ENCODE measurements at places on chromosomes 7 and 10.

GRCh38 chr7:374706-375311 is 84.8 kb downstream of the FOXL3 start:
- DNase-seq = no peak

DNA sequence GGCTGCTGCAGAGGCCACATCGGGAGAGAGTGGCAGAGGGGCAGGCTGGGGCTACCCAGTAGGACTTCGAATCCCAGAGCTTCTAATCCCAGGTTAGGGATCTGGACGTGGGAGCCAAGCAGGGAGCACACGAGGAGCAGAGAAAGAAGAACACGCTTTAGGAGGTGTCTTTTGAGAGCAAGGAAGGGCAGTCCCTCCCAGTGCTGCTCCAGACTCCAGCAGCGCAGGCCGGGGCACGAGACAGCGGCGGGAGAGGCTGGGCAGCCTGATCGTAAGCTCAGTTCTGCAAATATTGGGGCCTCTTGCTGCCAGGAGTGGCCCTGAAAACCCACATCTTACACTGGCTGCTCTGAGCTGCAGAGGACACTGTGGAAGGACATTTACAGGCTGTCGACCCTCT is 75.9 kb downstream of the HIPK2 start:
- no peak for DNase-seq

GRCh38 chr10:1137499-1138163 is 81.4 kb downstream of the WDR37 start:
- no peak for DNase-seq

- no peak for DNase-seq
These were observed 182 bp downstream of the CCDC136 start for GRCh38 chr7:128791972-128792327.

GRCh38 chr10:25753776-25754175 is 180.3 kb upstream of the MYO3A start:
- no peak for DNase-seq

DNA sequence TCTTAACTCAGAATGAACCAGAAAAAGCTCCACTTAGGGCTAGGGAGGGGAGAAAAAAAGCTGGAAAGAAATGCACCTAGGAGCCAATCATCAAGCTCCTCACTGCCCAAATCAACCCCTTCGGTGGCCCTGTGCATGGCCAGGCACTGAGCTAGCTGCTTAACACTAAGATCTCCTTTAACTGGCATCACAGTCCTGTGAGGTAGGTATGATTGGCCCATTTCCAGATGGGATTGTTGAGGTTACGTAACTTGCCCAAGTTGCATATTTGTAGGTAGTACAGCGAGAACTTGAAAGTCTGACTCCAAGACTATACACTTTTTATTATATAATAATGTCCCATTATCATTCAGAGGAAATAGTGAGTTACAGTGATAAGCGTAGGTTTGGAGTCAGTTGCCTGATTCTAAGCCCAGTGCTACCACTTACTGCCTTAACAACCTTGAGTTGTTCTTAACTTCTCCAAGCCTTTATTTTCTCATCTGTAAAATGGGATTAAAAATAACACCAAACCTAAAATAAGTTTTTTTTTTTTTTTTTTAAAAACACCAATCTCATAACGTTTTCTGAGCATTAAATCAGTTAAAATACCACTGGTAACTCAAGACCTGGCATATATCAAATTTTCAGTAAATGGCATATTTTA is 37.2 kb upstream of the ACSL5 start:
- DNase-seq = no peak

DNA sequence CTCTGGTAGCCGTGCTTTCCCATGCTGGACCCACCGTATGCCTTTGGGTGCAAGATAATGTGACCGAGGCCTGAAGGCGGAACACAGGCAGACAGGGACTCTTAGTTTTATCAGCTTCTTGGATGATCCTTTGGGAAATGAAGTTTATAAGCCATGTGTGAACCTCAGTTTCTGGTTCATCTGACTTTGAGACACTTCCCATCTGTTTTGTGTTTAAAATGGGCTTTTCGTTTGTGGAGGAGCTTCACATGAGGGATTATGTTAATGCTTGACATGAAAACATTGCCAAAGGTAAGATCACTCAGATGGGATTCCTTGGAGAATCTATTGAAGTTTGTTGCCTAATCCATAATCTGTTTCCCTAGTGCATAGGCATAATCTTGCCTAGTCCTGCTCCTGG is 249.8 kb upstream of the LYZL1 start:
- no peak for DNase-seq

DNA sequence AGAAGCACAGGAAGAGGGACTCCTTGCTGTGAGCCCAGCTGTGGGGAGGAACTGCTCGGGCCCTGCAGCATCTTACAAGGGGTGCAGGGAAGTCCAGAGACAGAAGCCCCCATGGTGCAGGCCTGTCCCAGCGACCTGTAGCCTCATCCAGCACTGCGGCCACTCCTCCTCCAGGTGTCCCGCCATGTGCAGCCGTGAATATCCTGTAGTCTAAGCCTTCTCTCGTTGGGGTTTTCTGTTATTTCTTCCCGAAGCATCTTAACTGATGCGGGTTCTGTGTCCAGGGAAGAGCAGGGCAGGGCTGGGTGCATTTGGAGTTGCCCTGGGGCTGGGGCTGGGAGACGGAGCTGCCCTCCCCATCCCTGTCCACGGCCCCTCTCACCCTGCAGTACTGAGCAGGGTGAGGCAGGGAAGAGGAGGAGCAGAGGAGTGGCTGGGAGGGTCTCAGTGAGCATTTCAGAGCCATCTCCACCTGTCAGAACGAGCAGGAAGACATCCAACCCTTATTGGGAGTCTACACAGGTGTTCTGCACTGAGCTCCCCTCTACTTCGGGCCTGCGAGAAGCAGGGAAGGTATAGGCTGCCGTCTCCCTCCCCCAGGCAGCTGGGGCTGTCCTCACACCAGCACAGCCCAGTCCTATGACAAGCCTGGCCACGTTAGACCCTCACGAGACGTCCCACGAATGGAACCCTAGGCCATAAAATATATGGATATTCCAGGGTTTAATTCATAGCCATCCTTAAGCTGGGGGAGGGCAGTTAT is 494.5 kb downstream of the DNAJB6 start:
- no peak for DNase-seq

GRCh38 chr10:78630944-78631838 is 437.6 kb upstream of the ZMIZ1 start:
- no peak for DNase-seq

DNA sequence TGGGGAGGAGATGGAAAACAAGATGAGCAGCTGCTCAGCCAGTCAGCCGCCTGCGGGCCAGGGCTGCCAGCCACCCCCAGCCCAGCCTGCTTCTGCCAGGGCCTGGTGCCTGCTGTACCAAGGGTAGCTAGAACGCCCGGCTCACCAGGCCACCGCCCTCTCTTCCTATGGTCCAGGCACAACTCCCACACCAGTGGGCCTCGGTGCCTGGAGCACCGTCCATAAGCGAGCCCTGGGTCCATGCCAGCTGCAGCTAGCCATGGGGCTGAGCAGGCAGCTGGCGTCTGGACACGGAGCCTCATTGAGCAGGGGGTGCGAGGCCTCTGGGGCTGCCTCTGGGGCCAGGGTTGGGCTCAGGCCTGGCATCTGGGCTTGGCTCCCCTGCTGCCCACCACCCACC is 8.5 kb upstream of the RABGEF1 start:
- DNase-seq = no peak

DNA sequence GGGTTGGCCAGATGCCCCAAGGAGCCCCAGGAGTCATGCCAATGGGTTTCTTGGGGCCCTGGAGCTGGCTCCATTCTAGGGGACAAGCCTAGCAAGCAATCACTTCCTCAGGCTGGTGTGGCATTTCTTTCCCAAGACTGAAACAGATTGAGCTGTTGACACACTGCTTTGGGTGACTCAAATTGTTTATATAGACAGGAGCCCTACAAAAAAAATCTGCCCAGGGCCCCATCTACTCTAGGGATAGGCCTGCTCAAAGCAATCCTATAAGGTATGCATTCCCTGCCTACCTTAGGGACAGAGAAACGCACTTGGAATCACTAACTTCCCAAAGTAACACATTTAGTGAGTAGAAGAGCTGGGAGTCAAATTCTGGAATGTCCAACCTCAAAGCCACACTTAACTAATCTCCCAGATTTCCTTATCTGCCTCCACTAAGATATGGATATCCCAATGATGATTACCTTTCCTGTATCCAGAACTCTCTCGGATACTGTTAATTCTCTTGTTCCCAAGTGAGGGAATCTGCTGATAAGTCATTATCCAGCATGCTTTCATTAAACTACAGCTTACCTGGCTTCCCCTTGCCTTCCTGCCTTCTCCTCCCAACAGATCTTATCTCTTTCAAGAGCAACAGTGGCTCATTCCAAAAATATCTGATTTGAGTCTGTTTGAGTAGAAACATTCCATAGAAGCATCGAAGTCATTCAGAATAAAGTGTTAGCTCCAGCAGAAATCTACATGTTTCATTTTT is 3.1 kb downstream of the ABLIM1 start:
- DNase-seq = no peak

- no peak for DNase-seq
These were observed 29.5 kb downstream of the ZCCHC24 start for GRCh38 chr10:79415736-79416577.

- DNase-seq = no peak
These were observed 8.2 kb downstream of the TRA2A start for GRCh38 chr7:23523486-23524075.

- no peak for DNase-seq
These were observed 662.9 kb downstream of the INHBA start for GRCh38 chr7:41039981-41040380.

- DNase-seq = no peak
These were observed 210.6 kb downstream of the ZNF365 start for GRCh38 chr10:62584731-62585130.

GRCh38 chr7:5692112-5692844 is 89.2 kb downstream of the RNF216 start:
- peak; percentile 100 for DNase-seq

DNA sequence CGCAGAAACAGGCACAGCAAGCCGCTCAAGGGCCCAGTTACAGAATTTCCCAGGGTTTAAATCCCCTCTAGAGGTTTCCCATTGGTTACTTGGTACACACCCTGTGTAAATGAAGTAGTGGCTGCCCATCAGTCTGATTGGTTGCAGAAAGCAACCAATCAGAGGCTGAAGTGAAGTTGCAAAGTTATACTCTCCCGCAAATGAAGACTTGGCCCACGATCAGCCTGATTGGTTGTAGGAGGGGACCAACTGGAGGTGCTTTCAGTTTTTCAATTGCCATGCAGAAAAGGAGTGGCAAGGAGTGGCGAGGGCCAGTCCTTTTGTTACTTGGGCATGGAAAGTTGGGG is 909.2 kb upstream of the AUTS2 start:
- DNase-seq = no peak
